ENCODE measurements at places on chromosomes 7 and 10.

DNA sequence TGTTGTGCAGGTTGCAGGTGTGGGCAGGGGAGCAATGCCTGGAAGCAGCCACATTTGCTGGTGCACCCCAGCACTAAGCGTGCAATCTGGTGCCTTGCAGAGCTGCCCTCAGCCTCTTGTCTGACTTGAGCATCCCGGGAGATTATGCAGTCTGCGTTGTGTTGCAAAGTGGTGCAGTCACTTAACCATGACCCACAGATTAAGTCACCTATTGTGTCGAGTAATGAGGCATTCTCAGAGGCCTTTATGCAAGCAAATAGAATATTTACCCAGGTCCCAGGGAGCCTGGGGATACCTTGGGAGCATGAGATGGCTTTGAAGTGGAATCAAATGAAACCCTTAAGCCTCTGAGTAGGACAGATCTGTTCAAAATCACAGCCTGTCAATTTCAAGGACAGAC lies 529.0 kb downstream of the TYW1 start:
- DNase-seq: no peak

GRCh38 chr7:73908123-73908611 lies 47.2 kb downstream of the TMEM270 start:
- DNase-seq: no peak

DNA sequence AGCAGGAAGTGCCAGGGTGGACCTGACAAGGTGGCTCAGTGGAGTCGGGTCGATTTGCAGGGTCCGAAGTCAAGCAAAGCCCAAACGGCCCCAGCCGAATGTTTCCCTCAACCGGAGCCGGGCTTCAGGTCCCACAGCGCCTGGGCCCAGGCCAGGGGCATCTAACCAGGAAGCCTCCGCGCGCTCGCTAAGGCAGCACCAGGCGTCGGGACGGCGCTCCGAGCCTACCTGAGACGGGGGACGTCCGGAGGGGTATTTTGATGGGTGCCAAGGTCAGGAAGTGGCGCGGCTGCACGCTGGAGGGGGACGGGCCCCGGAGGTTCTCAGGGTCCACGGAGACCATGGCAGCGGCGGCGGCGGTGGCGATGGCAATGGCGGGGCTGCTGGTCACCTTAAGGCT lies 51.5 kb downstream of the TCERG1L start:
- no peak for DNase-seq

DNA sequence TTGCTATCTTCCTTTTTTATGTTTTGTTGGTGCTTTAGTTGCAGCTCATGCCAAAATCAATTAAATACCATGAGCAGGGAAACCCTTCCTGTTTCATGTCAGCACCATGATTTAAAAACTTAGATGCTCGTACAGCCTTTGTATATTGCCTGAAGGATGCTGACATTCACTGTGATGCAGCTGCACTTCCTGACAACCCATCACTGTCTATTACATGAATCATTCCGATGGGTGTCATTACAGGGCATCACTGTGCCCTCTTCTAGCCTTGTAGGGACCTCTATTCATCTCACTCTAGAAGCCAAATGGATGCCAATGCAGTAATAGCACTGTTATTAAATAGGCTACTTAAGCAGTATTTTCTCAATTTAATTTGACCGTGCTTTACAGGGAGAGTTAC lies 18.3 kb upstream of the ITGB1 start:
- no peak for DNase-seq

DNA sequence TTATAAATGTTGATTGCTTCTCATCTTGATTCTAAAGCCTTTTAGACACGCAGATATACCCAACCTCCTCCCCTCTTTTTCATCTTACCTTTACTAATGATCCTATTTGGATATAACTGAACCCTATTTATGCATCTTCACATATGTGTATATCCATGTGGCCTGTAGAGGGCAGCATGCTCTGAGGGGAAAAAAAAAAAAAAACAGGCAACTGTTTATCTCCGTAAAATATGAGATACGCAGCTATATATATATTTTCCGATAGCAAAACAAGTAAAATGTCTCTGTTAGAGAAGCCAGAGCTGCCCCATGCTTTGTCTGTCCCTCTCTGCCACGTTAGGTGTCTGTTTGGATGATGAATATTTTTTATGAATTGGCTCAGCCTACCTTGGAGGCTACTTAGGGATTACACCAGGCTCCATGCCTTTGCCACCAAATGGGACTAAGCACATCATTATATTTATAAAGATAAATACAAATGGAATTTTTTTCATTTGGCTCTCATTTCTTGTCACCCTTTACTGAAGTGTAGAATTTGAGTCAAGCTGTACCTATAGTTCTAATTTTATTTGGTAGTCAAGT lies 174.8 kb upstream of the FZD1 start:
- DNase-seq: no peak

- no peak for DNase-seq
These were observed 100.7 kb upstream of the TMEM106B start for GRCh38 chr7:12110425-12110824.

GRCh38 chr10:110190170-110190569 lies 17.2 kb upstream of the MXI1 start:
- DNase-seq: no peak

GRCh38 chr10:101840102-101840684 lies 3.4 kb downstream of the KCNIP2 start:
- DNase-seq: no peak

DNA sequence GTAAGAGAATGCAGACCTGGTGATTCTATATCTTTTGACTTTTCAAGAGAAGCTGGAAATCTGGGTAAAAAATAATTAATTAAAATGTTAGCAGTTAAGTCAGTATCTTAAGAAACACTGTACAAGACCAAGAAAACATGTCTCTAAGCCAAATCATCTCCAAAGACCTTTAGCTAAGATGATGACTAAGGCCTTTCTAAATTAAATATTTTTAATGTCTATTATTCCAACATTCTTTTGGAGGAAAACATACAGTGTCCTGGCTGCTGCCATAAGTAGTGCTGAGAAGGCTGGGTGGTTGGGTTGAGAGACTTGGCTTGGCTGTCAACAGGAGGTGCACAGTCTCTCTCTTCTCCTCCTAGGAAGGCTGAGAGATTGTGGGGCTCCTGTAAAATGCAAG lies 20.3 kb downstream of the STARD3NL start:
- no peak for DNase-seq

GRCh38 chr10:118258285-118258684 lies 83.8 kb downstream of the FAM204A start:
- DNase-seq: no peak

- DNase-seq: no peak
These were observed 89.1 kb downstream of the COL28A1 start for GRCh38 chr7:7446616-7447015.

DNA sequence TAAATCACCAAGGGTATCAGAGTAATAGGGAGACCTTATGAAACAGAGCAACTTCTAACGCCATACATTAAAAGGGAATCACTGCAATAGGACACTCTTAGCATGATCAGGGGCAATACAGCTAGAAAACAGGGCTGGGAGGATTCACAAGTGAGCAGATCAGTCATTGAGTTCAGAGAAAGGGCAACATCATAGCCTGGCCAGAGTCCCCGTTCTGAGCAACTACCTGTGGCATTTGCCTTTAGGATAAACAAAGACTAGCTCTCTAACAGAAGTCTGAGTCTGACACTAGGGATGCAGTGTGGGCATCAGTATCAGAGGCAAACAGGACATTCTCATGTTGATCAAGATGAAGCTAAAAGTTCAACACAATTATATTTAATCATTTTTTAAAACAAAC lies 297.9 kb downstream of the DGKB start:
- no peak for DNase-seq

DNA sequence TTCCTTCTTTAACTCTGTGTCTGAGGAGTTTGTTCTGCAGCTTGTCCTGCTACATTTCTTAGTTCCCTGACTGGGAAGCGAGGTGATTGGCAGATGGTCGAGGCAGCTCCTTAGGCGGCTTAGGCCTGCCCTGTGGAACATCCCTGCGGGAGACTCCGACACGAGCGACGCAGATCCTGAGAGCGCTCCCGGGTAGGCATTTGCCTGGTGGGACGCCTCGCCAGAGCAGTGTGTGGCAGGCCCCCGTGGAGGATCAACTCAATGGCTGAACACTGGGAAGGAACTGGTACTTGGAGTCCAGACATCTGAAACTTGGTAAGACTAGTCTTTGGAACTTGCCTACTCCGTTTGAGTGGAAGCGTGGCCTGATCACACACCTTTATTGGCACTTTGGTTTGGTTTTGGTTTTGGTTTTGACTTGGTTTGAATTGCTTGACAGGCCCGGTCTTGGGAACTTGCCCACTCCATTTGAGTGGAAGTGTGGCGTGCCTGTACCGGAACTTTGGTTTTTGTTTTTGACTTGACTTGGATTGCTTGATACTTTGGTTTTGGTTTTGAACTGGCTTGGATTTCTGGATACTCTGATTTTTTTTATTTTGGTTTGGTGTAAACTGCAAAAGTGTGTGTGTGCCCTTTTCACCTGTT lies 42.6 kb downstream of the MAP3K8 start:
- DNase-seq: no peak

DNA sequence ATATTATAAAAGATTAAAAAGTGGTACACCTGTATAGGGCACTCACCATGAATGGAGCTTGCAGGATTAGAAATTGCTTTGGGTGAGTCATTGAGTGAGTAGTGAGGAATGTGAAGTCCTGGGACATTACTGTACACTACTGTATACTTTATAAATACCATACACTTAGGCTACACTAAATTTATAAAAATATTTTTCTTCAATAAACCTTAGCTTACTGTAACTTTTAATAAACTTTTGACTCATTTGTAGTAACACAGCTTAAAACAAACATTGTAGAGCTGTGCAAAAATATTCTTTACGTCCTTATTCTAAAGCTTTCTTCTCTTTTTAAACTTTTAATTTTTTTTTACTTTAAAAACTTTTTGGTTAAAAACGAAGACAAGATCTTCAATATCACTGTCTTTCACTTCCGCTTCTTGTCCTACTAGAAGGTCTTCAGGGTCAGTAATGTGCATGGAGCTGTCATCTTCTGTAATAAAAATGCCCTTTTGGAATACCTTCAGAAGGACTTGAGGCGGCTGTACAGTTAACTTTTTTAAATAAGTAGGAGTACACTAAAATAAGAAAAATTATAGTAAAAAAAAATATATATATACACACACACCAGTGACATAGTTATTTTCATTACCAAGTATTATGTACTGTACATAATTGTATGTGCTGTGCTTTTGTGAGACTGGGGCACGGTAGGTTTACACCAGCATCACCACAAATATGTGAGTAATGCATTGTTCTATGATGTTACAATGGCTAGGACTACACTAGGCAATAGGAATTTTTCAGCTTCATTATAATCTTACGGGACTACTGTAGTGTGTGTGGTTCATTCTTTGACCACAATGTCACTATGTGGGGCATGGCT lies 3.5 kb downstream of the STK31 start:
- DNase-seq: no peak

DNA sequence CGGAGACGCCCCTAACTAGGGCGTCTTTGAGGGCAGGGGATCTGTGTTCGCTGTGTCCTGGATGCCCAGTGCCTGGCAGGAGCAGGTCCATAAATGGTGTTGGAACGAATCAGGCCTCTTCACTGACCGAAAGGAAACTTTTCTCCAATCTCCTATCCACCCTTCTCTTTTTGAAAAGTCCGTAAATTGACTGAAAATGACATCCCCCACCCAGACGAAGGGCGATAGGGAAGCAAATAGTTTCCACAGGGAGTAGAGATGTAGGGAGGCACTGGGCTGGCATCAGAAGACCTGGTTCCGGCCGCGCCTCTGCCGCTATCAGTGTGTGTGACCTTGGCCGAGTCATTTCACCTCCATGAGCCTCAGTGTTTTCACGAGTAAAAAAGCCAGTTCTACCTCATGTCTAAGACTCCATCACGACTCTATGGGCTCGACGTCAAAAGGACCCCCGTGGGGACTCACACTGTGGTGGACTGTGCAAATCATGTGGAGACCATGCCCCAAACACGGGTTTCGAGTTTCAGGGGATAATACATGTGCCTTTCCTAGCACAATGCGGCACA lies 497 bp upstream of the RAB11FIP2 start:
- DNase-seq: peak; percentile 3

- DNase-seq: no peak
These were observed 62.2 kb upstream of the KDM7A start for GRCh38 chr7:140238778-140239652.

GRCh38 chr10:114372179-114372578 lies 32.1 kb downstream of the AFAP1L2 start:
- no peak for DNase-seq

- DNase-seq: no peak
These were observed at the start of gene GPR26 for GRCh38 chr10:123666318-123667236. GPR26 (plus strand) TSS chr10:123666355; CDS start chr10:123666408, 53 bp downstream.

- no peak for DNase-seq
These were observed 101.2 kb downstream of the RPS24 start for GRCh38 chr10:78134773-78135306.

GRCh38 chr7:117123311-117123926 lies 170.1 kb downstream of the ST7 start:
- no peak for DNase-seq

DNA sequence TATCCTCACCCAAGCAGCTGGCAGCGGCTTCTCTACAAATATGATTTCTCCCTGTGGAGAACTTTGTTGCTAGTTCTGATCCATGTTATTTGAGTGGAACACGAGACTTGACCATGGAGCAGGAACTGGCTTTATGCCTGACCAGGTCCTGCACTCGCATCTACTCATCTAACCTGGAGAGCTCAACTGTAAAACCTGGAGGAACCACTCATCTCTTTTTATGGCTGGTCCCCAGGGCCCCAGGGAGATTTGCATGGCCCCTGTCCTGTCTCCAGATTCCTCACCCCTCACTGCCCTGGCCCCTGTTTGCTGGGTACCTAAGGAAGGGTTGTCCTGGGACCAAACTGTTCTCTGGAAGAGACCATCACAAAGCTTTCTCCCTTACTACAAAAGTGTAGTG lies 16.0 kb downstream of the TCAF1 start:
- DNase-seq: no peak

GRCh38 chr10:8221451-8221850 lies 167.0 kb downstream of the GATA3 start:
- DNase-seq: no peak

DNA sequence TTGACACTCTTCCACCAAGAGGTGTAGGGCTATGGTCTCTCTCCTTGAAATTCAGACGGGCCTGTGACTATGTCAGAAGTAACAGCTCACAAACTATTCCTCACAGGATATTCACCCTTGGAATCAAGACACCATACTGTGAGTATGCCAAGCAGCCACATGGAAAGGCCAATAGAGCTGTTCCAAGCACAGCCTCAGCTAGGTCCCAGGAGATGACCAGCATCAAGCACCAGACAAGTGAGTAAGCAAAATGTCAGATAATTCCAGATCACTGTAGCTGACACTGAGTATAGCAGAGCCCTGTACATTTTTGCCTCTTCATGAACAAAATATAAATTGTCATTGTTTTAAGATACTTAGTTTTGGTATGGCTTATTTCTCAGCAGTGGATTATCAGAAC lies 88.1 kb upstream of the KCND2 start:
- DNase-seq: no peak

Measured in activated gamma-delta T cell (primary cell).